ENCODE measurements at places on chromosomes 6 and 20.

- no peak for DNase-seq
Measured at GRCh38 chr20:32505723-32506473, 79.2 kb downstream of the NOL4L start.

GRCh38 chr20:3635346-3635745, 27.9 kb downstream of the GFRA4 start:
- DNase-seq: no peak

- no peak for DNase-seq
Measured at GRCh38 chr20:13259921-13260320, 38.8 kb downstream of the ISM1 start.

- DNase-seq: no peak
Measured at GRCh38 chr6:84516154-84516553, 248.2 kb downstream of the TBX18 start.

DNA sequence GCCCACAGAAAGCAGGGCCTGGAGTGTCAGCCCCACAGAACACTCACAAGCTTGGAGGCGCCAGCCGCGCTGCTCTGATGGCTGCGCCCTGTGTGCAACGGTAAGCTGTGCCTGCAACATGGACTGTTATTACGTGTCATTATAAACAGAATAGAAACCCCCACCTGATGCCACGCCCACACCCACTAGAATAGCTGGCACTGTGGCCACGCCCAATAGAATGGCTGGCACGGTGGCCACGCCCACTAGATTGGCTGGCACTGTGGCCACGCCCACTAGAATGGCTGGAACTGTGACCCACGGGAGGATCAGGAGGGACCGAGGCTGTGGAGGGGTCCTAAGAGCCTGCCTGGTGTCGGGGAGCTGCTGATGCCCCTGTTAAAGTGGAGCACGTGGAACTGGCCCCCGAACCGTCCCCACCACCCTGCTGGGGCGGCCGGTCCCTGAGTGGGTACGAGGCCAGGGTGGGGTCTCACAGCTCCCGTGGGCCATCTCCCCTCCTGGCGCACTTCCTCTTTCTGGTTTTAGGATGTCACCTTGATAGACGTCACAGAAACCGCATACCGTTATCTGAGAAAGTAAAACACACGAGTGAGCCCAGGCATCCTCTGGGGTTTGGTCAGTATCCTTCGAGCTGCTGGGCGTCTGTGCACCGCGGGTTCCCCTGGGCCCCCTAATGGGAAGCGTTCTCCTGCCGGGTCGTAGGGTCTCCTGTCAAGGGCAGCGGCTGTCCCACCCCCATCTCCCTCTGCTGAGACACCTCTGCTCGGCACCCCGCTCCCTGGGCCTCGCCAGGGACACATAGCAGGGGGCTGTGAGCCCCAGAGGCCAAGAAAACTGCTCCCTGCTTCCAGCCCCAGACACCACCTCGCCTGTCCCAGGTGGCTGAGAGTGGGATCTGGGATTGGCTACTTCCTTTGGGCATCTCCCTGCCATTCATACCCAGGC, 25.4 kb downstream of the SLC17A9 start:
- DNase-seq: peak; percentile 66

DNA sequence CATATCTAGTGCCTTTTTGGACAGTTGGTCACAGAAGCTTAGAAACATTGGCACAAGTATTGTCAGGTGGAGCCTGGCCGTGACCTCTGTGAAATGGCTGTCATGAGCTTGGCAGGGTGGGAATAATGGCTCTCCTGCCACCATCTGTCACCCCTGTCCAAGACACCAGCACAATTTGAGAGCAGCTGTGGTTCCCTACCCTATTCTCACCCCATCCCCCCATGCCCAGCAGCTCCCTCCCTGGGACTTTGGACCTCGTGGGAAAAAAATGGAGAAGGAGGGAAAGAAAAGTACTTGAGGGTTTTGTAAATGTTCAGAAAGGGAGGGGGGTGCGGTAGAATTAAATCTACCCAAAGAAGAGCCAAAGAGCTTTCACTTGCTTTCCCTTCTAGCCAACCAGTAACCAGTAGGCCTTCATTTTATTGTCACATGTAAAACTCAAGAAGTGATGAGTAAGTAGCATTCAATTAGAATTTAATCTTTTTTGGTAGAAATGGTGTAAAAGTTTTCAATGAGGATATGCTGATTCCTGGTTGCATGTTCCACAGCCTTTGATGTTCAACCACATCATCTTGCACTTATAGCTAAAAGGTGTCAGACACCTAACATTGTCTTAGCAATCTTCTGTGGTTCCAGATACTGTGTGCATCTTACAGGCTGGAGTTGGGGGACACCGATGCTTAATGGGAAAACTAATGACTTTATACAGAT, 263.5 kb upstream of the TAB2 start:
- DNase-seq: no peak
